D721Med (cell line): ENCODE measurements at places on chromosomes 12 and 14.

- no peak for DNase-seq
These were observed 42.9 kb downstream of the LIN52 start for GRCh38 chr14:74127634-74128033.

GRCh38 chr12:24198936-24199671 lies 249.6 kb upstream of the SOX5 start:
- no peak for DNase-seq

- DNase-seq, result no peak
These were observed 573.0 kb downstream of the FOXG1 start for GRCh38 chr14:29339494-29340172.

DNA sequence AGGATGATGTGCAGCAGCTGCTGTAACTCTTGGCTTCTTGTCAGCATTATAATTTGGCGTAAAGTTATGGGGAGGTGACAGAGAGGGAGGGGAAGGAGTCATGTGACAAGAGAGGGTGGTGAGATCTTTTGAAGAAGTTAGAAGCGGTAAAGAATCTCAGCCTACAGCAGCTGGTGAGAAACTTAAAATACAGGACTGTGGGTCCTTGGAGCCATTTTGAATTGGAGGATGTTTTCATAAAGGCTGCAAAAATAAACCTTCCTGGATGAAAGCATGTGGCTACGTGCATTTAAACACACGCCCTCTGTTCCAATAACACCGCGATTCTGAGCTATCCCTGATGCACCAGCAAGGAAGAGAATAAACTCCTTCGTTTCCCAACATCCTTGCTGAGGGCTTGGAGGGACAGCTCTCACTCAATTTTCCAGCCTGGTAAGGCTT lies 133.7 kb downstream of the TMEM30B start:
- no peak for DNase-seq

DNA sequence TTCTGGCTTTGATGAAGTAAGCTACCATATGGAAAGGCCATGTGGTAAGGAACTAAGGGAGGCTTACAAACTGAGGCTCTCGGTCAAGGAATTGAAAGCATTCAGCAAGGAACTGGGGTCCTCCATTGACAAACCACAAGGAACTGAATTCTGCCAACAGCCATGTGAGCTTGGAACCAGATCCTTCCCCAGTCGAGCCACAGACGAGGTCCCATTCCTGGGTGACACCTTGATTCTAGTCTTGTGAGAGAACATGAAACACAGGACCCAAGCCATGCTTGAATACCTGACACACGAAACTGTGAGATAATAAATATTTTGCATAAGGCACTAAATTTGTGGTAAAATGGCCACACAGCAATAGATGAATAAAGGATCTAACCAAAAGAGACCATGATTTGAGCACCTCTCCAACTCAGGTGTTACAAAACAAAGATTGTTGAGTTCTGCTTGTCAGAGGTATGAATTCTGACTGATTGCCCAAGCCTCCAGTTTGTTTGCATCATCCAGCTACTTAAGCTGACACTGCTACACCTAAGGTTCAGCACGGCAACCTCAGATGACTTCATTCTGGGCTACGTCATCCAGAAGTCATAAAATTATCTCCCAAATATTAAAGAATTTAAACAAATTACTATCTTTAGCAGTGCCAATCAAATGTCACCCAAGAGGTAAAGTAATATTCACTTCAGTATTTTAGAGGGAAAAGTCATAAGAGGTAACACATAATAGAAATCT lies 59.4 kb downstream of the GARIN6 start:
- no peak for DNase-seq

- DNase-seq, result no peak
These were observed 10.6 kb upstream of the MAP4K5 start for GRCh38 chr14:50542941-50543418.

DNA sequence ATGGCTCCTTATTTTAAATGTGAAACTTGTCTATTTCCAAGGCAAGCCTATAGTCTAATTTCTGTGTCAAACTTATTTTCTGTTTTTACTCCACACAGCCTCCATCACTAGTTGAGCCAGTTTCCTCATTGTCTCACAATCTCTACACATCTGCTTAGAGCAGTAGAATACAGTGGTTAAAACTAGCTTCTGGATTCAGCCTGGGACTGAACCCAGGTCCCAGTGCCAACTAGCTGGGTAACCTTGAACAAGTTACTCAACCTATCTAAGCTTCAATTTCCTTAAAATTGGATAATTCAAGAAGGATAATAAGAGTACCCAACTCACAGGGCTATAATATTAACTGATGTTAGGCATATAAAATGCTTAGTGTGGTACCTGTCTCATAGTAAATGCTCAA lies 304.7 kb upstream of the NPAS3 start:
- no peak for DNase-seq

GRCh38 chr12:115213538-115214016 lies 529.6 kb upstream of the TBX3 start:
- DNase-seq, result no peak

DNA sequence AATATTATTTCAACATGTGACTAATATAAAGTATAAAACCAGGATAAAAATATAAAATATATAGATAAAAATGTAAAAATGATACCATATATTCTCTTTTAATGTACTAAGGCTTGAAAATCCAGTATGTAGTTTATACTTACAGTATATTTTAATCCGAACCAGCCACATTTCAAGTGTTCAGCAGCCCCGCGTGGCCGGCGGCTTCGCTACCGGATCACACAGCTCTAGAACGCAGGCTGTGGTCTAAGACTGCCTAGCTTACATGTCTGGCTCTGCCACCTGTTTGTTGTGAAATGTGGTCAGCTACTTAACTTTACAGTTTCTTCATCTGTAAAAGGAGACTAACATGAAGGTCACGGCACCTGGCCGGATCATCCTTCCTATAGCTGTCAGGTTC lies 189.7 kb upstream of the TBX3 start:
- DNase-seq, result no peak

GRCh38 chr12:56086608-56087007 lies 6.6 kb downstream of the ERBB3 start:
- DNase-seq, result no peak

DNA sequence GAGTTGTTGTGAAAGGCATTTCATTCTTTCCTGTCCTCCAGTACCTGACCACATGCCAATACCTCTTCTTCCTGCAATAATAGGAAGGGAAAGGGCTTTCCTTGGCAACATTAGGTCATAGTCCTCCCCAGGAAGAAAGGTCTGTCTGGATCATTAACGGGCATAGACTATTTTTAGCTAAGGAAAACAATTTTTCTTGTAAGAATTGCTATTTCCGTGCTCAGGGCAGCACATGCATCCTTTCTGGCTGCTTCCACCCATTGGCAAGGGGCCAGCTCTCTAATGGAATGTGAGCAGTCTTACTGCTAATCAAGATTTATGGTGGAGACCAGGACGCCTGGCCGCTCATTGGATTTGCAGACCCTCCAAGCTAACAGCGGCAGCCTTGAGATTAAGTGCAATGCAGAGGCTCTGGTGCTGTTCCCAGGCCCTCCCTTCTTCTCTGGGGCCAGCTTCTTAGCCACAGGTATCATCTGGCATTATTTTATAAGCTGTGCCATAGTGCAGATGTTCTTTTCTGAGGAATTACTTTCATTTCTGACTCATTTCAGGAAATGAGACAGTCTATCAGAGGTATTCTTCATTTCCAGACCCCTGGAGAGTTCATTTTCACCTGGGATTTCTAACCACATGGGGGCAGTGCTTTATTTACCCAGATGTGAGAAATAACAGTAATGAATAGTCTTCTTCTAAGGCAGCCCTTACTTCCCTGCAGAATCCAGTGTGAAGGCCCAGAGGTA lies 52.9 kb downstream of the ANO6 start:
- no peak for DNase-seq

DNA sequence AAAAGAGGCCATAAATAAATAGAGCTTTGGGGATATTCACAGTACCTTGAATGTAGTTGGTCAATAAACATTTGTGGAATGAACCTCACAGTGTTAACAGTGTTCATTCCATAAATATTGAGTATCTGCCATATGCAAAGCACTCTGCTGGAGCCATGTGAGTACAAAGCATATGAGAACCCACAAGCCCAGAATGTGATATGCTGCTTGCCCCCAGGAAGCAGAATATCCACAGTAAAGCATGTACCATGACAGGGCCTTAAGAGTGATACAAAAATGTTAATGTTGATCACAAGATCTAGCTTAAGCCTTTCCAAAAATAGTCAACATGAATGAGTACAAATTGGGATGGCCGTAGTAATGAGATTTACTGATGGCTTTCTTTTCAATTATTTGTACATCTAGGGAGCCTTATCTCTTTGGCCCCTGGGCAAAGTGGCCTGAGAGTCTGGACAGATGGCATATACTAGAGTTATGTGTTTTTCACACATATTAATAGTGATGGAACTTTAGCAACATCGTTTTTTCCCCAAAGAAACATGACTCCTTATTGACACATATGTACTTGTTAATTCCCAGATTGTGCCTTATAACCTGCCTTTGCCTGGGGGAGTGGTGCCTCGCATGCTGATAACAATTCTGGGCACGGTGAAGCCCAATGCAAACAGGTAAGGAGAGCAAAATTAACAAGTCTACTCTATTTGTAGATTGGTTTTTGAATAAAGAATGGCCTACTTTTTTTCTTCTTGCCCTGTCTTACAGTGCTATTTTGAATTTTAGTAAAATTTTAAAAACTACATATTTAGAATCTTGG lies 10.9 kb downstream of the LGALS3 start:
- no peak for DNase-seq

DNA sequence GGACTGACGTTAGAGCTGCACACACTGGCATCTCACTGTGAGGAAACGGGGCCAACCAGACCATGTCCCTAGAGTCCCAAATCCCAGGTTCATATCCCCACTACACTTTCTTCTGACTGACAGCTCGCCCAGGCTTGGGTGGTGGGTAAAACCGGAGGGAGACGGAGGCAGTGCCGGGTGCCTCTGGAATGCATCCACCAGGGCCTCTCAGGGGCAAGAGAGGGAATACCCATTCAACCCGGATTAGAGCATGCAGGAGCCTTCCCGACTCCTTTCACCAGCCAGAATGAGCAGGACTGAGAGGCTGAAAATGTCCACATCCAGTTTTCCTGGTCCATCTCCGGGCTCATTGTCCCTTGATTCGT lies 297.2 kb downstream of the ADGRD1 start:
- DNase-seq, result no peak

DNA sequence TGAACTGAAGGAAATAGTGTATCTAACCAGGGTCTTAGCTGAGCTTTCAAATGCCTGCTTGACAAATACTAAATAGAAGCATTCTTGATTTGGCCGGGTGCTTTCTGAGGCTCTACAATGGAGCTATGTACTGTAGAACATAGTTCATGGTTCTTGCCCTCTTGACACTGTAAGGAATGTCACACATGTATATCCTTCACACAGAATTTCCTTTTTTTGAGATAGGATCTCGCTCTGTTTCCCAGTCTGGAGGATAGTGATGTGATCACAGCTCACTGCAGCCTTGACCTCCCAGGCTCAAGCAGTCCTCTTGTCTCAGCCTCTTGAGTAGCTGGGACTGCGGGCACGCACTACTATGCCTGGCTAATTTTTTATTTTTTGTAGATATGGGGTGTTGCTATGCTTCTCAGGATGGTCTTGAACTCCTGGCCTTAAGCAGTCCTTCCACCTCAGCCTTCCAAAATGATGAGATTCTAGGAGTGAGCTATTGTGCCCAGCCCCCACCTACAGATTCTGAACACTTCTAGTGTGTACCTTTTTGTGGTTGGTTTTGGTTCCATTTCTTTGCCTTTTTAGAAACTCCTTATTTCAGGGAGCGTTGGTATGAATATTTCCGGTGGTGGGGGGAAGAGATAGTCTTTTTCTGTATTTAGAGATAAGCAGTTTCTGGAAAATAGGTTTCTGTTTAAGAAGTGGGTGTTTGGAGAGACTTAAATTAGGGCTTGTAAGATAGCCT lies 4.2 kb downstream of the MLXIP start:
- no peak for DNase-seq

- no peak for DNase-seq
These were observed 13.7 kb upstream of the OR6J1 start for GRCh38 chr14:22657861-22658260.

DNA sequence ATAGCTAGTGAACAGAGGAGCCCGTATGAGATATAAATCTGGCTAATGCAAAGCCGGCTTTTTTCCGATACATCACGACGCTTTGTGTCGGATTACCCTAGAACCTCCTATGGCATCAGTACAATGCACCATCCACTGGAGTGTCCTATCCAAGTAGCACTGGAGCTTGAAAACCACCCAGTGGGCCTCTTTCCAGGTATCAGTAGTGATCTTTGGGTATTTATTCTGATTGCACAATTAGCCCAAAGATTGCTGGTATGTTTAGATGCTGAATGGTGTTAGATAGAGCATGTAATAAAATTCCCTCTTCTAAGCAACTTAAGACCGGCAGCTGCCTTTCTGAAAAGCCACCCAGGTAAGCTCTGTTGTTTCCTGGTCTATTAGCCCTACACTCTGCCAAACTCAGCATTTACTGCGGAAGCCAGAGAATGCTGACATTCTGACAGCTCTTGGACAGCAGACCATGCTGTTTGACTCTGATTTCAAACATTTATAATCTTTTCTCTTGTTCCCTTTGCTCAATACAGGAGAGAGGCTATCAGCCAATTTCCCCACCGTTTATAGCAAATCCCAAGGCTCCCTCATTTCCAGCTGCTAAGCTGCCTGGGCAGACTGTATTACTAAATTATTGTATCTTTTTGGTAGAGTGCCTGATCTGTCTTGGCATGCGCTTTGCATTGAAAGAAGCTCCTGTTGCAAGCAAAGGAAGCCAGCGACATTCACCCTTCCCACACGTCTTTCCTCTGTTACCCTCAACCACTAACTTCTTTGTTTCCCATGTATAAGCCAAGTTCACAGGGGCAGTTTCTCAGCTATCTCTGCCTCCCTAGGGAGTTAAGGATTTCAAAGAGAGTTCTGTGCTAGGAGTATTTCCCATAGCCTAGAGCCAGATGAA lies 388.3 kb upstream of the GARIN6 start:
- no peak for DNase-seq

DNA sequence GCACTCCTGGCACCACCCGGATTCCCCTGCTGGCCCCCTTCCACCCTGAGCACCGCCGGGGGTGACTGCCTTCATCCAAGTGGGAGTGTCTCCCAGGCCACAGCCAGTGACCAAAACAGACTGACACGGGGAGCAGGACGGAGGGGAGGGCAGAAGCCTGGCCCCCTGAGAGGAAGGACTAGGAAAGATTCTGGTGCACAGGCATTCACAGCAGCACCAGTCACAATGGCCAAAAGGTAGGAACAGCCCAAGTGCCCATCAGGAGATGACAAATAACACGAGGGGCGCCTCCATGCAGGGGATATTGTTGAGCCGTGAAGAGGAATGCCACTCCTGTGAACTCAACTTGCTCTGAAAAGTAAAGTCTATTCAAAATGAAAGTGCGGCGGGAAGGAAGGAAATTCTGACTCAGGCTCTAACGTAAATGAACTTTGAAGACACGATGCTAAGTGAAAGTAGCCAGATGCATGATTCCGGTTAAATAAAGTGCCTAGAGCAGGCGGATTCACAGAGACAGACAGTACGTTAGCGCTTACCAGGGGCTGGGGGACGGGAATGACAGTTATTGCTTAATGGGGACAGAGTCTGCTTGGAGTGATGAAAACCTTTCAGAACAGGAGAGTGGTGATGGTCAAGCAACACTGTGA lies 146.1 kb upstream of the NCOR2 start:
- DNase-seq, result no peak
